Glutamatergic neuron (in vitro differentiated cells): ENCODE measurements at places on chromosomes 7 and 10.
A peak's percentile ranks its signal among the peaks of the same experiment; 100 is the strongest.

DNA sequence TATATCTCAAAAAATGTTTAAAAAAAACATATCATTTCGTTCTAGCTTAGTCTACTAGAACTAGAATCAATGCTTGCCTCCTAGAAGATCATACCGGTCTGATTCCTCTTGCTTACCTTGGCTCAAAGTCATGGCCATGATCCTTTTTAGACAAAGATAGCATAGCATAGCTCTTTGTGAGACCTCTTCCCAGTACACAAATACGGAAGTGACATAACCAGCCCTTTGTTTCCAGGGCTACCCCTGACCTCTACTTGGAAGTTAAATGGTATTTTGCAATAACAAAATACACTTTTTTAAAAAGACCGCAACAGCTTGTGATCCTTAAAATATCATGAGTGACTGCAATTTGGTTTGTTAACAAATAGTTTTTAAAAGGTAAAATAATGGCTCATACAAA is 130.7 kb upstream of the NOBOX start:
- no peak for DNase-seq

DNA sequence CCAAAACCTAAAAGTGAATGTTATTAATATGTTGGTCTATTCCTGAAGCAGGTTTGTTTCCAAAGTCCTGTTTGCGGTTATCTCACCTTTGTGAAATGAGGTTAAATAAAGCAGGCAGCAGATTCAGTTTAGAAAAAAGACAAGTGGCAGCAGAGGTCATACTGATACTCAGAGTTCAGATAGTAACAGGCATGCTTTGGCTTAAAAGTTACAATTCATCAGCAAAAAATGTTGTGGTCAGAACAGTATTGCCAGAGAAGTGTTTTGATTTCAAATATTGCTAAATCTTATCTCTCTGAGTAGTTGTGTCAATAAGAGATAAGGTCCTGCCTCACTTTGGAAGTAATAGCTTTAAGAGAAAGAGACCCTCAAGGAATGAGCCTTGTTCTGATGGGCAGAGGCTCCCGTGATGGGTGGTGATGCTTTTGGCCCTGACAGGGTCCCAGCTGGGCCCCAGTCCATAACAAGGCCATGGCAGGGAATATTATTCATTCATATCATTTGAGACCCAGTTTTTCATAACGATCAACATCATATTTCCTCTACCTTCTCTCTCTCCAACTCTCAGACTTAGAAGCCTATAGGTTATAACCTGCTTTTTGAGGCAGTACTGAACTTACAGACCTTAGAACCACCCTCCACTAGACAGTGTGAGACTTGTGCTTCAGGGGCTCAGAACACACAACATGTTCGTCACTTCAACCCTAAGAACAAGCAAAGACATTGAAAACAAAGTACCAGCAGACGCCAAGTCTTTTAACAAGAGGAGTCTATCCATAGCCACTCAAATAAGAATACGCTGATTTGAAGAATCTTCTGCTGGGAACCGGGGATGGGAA is 58.5 kb upstream of the AHR start:
- DNase-seq, result no peak

DNA sequence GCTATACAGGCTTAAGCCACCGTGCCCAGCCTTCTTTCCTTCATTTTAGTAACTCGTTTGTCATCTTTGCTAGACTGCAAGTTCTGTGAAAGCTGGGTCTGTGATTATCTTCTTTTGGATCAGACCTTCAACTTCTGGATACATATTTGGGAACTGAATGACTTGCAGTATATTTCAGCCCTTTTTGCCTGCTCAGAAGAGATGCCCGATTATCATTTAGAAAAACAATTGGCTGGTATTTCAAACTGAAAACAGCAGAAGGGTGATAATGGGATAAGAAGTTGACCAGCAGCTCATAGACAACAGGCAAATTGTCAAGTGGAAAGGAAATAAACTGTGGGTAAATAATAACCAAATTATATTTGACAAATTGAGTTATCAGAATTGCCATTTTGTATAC is 14.6 kb downstream of the RSBN1L start:
- DNase-seq, result no peak

- DNase-seq, result no peak
Measured at GRCh38 chr10:529468-530230, 159.8 kb downstream of the DIP2C start.

- no peak for DNase-seq
Measured at GRCh38 chr7:159140170-159140910, 4.3 kb downstream of the VIPR2 start.

DNA sequence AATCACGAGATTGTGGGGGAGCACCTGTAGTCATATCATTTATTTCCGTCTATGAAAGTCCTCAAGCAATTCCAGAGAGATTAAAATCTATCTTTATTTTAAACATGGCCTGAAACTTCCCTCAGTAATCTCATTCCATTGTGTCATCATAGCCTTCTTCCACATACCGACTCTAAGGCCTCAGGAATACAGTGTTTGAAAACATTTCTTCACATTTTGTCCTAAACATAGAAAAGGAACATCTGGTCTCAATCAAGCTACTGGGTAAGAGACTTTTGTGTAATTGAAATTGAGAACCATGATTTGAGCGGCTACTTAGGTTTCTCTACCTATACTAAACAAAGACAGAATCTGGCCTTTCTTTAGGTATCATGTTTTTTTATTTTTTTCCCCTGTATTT is 78.0 kb upstream of the ELMO1 start:
- no peak for DNase-seq

GRCh38 chr7:157645539-157645938 is 308.7 kb downstream of the DNAJB6 start:
- no peak for DNase-seq

DNA sequence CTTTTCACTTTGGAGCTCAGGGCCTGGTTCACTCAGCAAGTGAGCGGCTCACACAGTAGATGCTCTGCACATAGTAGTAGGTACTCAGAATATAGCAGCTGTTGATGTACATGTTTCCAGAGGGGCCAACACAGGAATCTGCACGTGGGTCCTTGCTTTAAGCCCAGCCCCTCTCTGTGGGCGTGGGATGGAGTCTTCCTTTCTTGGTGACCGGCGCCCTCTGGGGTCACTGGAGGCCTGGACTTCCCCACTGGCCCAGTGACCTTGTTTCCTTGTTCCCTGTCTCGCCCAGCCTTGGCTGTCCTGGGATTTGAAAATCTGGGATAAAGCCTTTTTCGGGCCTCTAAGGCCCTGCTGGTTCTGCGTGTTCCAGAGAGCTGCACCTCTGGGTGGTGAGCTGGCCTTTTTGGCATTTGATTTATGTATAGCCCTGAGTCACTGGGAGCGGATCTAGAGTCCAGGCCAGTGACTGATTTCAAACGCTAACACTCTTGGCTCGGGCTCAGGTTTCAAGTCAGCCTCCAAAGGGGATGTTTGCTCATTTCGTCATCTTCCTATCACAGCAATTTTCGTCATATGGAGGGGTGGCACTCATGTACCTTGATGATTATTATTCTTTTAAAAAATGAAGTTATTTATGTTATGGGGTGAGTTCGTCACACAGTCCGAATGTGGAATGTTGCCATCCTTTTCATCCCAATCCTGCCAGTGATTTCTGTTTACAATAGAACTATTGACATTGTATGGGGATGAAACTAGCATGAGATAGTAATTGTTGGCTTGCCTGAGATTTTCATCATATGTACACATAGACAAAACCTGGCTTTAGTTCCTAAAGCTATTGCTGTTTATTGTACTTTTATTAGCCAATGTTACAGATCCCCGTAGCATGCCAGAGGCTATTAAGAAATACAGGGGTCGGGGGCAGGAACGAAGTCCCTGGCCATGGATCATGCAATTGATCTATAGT is 65.5 kb downstream of the CUX1 start:
- DNase-seq, result no peak

GRCh38 chr10:88086187-88086960 is 222.9 kb downstream of the PTEN start:
- no peak for DNase-seq

DNA sequence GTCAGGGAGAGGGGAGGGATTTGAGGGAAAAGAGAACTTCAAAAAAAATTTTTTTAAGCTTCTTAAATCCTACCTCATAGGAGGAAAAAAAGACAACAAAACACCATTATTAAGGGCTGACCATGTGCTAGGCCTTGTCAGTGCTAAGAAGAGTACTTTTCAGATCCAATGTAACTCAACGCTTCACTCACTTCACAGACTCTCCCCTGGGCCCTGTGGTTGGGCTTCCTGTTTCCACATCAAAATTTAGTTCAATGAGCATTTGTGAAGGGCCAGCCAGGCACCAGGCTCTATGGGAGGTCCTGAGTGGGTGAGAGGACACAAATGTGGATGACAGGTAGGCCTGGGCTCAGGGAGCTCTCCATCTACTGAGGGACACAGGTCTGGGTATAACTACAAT is 249.8 kb downstream of the PTEN start:
- DNase-seq, result no peak

DNA sequence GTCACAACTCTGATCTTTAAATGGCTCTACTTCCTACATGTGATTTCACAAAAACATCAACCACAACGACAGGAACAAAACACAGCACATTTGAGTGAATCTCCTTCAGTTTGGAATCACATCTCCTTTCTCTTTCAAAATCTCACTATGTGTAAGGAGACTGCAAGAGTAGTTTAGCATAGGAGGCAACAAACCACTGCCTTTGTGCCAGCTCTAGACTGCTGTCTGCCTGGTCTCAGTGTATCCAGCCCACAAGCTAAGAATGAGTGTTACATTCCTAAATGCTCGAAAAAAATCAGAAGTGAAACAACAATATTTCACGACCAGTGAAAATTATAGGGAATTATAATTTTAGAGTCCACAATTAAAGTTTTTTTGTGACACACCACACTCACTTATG is 217.0 kb upstream of the STEAP4 start:
- DNase-seq, result no peak

DNA sequence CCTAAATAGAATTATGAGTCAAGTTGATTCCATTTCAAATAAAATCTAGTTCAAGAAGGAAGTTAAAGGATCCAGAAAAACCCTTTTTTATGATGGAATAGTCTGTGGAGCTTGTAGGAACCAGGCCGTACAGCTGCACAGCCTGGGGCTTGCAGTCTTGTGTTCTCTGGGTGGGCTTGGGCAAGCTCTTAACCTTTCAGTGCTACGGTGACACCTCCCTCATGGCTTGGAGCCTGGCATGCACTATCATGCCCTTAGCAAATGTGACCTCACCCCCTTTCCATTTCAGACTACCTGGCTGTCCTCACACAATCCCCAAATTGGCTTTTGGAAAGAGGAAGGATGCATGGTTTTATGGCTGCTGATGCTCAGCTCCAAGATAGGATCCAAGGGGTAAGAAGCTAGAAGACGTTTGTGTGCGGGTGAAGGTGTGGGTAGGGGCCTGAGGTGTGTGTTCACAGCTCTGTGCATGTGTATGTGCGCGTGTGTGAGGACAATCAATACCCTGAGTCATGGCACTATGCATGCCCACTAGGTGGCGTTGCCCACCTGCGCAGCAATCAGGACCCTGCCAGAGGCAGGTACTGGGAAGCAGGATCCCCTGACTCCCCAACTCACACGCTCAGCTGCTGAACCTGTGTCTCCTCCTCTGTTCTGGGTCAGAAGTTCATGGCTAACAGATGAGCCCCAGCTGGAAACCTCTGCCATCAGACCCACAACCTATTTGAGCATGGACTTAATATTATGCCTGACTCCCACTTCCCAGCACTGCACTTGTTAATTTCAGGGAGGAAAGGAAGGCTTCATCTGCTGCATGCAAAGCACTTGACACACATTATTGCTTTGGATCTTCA is 113.4 kb downstream of the PTPN20 start:
- DNase-seq, result peak; percentile 75

GRCh38 chr7:15920953-15921352 is 234.5 kb upstream of the MEOX2 start:
- no peak for DNase-seq
